ENCODE measurements at places on chromosomes 13 and 19.

GRCh38 chr13:51208716-51209115, 13.5 kb upstream of the FAM124A start:
- no peak for DNase-seq

DNA sequence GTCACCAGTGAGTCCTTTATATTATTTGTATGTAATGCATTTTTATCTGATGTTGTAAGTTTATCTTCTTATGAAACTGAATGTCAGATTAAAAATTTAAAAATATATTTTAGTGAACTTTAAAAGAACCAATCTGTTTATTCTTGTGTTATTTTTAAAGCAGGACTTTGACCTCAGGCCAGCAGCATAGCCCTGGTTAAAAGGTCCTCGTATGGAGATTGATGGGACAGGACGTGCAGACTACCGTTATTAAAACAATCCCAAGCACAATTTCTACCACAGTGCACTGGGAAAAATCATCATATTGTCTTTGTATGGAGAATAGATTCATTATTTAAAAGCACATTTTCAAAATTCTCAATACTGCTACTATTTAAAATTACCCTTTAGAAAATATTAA, 573.8 kb upstream of the ARGLU1 start:
- DNase-seq: no peak

- no peak for DNase-seq
Observed at GRCh38 chr13:75785130-75785529, 149.0 kb downstream of the LMO7 start.

DNA sequence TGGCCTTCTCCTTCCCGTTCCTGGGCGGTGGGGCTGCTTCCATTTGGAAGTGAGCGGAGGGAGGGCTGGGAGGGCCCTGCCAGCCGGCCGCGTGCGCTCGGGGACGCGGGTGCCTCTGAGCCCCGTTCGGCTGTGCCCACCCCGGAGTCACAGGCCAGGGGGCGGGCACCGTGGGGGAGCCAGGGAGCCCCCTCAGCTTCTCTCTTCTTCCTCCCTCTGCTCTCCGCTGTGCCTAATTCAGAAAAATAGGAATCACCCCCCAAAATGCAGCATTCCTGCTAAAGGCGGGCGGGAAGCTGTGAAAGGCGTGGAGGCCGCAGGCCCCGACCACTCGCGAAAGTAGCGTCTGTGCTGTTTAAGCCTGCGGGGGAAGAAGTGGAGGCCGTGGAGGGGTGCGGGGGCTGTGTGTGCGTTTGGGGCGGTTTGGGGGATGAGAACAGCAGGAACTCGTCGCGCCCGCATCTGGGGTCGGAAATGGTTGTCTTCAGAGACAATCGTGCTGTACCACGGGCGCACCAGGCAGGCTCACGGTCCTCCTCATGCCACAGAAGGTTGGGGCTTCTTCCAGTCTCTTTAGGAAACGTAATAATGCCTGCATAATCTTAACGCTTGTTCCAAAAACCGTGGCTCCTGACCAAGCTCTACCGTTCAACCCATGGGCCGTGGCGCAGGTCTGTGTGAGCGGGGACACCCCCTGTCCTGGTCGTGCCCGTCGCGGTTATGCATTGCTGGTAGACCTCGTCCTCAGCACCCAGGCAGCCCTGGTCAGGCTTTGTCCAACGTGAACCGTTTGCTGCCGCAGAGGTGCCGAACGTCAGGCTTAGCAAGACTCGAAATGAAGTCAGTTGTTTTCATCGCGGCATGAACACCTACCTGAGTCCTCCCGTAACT, 110.4 kb upstream of the SOX1 start:
- no peak for DNase-seq

DNA sequence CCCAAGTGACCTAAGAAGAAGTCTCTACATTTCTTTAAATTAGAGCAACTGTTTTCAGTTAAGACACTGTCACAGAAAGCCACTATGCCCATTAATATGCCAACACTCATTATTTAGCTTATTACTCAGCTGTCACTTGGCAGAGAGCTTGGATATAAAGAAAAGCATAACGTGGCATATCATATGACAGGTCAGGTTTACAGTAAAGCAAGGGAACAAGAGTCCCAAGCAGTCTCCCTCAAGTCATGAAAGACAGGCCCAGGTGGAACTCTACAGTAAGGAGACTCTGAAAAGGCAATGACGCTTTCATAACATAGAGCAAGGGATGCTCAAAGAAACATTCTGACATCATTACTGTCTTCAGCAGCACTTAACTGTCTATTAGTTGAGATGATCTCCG, 6.3 kb downstream of the LHFPL6 start:
- no peak for DNase-seq

DNA sequence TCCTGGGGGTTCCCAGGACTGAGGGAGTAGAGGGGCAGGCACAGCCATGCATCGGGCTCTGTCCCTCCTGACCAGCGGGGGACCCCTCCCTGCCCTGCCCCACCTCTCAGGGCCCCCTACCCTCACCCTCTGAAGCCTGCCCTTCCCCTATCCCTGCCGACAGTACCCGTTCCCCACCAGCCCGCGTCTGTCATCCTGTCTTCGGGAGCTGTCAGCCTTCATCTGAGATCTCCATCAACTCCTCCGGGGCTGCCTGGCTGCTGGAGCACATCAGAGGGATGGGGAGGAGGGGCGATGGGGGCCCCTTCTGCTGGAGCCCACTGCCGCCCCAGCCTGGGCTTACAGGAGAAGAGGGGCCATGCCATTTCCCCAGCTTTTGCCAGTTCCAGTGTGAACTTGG, 6.2 kb upstream of the SHD start:
- DNase-seq: no peak

DNA sequence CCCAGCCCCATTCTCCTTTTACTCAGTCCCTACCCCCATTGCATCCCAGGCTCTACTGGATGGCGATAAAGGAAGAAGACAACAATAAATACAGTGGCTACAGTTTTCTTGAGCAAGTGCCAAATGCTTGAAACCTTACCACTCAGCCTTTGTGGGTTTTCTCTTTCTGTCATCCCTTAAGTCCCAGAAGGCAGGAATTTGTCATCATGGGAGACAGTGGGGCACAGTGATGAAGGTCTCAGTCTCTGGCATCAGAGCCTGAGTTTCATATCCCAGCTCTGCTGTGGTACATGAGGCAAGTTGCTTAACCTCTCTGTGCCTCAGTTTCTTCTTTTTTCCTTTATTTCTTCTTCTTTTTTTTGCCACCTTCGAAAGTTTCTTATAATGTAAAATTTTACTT, 5.1 kb upstream of the COMP start:
- DNase-seq: no peak

DNA sequence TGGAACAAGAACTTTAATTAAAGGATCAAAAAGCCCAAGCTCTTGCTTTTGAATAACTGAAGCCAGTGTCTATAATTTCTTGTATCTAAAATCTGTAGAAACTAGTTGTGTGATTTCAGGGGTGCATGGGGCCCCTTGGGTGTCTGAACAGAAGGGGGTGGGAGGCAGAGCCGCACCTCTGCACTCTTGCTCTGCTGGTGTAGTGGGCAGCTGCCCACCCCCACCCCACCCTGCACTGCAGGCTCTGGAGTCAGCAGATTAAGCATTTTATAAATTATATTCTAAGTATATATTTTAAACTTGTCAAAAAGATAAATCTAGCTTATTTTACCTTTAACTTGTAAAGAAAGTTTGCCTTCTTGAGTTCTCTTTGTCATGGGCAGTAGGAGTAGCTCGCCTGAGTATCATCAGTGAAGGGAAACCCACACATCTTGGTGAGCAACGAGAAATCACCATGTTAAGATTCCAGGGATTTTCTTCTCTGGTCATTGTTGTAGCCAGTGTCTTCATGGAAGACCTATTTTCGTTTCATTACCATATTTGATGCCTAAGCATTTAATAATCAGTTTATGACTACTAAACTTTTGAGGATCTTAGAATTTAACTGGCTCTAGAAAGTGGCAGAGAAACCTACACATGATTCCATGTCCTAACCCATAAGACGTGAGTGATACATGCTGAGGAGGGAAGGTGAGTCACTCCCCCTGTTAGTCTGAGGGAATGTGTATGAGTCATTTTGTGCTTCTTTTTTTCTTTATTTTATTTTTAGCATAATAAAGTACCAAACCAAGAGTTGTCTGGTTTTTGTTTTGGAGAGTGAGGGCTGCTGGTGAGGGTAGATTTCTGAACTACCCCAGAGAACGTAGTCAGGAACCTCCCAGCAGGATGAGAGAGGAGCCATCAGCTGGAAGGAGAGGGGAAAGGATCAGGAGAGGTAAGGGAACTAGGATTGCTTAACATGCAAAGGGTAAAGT, 7.7 kb downstream of the UBE2L5 start:
- DNase-seq: no peak

GRCh38 chr13:113299951-113300350, 2.9 kb downstream of the LAMP1 start:
- DNase-seq: no peak

DNA sequence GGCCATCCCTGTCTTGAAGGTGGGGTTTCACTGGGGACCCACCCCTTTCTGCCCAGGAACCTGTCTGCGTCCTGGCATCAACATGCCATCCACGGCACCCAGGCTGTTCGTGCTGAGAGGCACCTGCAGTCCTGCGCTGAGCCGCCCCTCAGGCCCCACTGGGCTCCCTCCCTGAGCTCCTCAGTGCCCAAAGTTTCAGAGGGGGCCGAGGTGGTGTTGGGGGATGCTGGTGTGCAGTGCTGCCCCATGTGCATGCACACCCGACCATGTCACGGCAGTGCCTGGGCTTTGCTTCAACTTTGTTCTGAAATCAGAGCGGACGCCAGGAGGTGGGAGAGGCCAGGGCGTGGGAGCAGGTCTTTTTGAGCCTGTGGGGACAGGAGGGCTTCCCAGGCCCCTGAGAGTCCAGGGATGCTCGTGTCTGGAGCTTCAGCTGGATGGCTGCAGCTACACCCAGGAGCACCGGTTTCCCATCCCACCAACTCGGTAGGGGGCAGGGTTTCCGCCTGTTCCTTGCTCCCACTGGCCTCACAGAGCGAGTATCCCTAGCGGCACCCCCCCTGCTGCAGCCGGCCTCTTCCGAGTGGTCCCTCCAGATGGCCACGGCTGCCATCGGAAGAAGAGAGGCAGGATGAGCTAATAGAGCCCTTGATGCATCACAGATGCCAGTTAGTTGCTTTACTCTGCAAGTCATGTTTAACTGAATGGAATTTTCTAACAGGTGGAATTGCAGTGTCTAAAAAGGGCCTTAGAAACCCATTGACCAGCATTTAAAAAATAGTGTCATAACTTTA, 44.0 kb downstream of the WDFY2 start:
- no peak for DNase-seq

GRCh38 chr13:34884366-34884765, 57.7 kb upstream of the NBEA start:
- no peak for DNase-seq

GRCh38 chr13:111915104-111915551, 151.8 kb upstream of the SOX1 start:
- DNase-seq: no peak

GRCh38 chr13:24123761-24124160, 36.8 kb upstream of the SPATA13 start:
- DNase-seq: no peak

DNA sequence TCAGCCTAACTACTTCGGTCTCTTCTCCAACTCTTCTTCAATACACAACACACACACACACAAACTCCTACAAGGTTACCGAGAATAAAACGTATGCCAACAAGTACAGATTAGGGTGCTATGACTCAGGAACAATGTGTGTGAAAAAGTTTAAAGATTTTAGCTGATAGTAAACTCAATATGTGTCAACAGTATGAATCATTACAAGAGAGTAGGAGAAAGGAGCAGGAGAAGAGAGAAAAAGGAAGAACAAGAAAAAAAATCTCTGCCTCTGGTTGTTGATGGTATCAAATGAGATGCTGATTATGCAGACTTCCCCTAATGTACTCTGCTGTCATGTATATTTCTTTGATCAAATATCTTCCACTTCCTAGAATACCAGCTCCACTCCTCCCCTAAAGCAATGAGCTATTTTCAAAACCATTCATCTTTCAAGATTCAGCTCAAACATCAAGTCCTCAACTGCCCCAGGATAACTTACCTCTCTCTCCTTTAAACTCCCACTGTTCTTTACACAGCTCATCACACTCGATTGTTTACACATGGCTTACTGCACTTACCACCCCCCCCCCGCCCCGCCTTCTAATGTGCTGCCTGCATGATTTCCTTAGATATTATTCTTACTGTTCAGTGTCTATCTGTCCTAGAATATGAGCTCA, 95.6 kb downstream of the FAM216B start:
- no peak for DNase-seq

DNA sequence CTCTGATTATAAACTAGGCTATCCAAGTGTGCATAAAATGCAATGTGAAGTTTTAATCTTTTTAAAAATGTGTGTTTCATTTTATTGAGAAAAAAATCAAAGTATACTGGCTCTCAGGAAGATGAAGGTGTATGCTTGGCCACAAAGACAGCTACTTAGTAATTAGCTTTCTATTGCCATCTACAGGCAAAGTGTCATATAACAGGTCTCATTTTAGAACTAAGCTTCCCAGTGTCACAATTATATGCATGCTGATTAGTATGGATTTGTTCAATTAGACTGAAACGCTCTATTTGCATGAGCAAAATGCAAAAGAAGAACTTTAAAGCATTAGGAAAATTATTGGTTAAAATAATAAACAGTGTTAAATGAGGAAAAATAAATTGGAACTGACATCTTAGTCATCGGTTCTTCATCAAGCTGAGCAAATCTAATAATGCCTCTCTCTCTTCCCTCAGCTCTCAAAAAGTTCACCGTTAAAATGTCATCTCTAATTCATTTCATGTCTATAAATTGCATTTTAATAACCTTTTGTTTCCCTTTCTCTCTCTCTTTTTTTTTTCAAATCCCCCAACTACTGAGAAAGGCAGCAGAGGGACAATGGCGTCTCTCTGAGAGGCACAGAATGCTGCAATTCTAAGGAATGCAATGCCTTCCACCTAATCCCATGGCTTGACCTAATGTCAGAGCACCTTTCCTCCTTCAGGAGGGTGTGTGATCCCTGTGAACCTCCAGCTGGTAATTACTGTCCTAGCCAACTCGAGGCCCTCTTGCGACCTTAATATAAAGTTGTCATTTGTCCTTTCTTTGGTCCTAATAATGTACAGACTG, 313.1 kb upstream of the MAB21L1 start:
- no peak for DNase-seq

GRCh38 chr19:13723206-13723605, 41.1 kb upstream of the MRI1 start:
- no peak for DNase-seq

- DNase-seq: no peak
Observed at GRCh38 chr13:69274231-69274630, 833.4 kb upstream of the ATXN8OS start.

GRCh38 chr13:111893071-111893606, 173.8 kb upstream of the SOX1 start:
- DNase-seq: no peak

GRCh38 chr19:30070198-30070967, 128.3 kb downstream of the URI1 start:
- no peak for DNase-seq

- DNase-seq: no peak
Observed at GRCh38 chr19:56927791-56928207, 87.3 kb upstream of the PEG3 start.

GRCh38 chr13:78712831-78713230, 53.9 kb upstream of the OBI1 start:
- no peak for DNase-seq

GRCh38 chr13:36696410-36697010, 22.7 kb downstream of the SERTM1 start:
- DNase-seq: no peak
